ENCODE measurements at places on chromosomes 1 and 21.
A peak's percentile ranks its signal among the peaks of the same experiment; 100 is the strongest.

GRCh38 chr1:20248971-20249612 is 41.6 kb upstream of the VWA5B1 start:
- DNase-seq: peak; percentile 32

DNA sequence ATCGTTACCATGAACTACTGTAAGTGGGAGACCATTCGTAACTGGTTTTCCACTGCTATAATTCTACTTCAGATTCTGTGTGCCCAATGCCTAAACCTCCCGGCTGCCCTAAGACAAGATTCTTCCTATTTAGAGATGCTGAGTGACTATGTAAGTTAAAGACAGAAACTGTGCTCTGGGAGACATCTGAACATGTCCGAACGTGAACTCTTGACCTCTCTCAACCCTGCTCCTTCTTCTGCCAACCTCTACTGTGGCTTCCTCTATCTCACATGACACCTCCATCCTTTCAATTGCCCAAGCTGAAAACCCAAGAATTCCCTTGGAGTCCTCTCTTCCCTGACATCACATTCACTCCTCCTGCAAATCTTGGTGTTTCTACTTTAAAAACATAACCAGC is 182.9 kb downstream of the AKT3 start:
- DNase-seq: no peak

DNA sequence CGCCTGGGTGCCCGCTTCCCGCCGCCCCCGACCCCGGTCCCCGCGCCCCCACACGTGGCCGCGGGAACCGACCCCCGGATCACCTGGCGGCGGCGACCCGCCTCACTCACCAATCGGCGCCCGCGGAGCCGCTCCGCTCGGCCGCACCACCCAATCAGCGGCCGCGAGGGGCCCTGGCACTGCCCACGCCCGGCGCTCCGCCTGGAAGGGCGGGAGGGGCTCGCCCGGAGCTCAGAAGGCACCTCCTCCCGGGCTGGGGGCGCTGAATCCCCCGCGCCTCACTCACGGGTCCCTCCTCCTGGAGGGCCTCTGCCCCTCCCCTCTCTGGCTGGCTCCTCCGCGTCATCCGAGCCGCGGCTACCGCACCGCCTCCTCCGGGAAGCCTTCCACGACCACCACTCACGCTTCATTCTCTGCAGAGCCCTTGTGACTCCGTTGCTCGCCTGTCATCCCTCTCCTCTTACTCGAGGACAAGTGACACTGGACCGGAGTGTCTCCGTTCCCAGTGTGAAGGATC is 374 bp downstream of the SH2D5 start:
- DNase-seq: peak; percentile 75

DNA sequence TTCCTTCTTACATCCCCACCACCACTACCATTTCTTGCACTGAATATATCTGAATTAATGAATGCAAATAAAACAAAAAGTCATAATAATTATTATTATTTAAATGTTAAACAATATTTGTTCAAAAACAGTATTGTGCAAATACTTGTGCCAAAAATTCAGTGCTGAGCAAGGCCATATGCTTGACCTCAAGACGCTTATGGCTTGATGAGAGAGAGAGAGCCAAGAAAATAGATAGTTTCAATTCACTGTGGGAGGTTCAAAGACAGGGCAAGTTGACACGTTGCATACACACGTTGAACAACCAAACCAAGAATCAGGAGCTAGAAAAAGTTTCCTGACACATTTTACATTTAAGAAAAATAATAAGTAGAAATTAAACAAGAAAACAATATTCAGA is 1421.7 kb downstream of the KCNT2 start:
- DNase-seq: no peak

DNA sequence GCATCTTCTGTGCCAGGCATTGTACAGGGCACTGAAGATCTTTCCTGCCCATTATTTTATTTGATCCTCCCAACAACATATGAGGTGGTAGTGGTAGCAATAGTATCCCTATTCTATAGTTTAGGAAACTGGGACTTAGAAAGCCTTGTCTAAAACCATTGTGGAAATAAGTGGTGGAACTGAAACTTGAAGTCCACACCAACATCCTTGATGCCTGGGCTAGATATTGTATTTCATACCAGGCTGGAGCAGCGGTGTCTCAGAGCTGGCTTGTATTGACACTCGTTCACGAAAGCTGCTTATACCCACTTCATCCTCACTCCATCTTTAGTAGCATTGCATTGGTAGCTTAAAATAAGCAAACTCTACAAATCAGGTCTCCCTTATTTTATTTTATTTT is 9.7 kb upstream of the CTSS start:
- no peak for DNase-seq

GRCh38 chr21:36079010-36079649 is 9.3 kb downstream of the CBR1 start:
- peak; percentile 42 for DNase-seq
